Ovary (tissue), 10 donors: ENCODE measurements at places on chromosomes 3 and 15. TPM values are rescaled to one million over a fixed set of nuclear protein-coding genes. Genes with fewer than 3 reads are reported as not detected.

DNA sequence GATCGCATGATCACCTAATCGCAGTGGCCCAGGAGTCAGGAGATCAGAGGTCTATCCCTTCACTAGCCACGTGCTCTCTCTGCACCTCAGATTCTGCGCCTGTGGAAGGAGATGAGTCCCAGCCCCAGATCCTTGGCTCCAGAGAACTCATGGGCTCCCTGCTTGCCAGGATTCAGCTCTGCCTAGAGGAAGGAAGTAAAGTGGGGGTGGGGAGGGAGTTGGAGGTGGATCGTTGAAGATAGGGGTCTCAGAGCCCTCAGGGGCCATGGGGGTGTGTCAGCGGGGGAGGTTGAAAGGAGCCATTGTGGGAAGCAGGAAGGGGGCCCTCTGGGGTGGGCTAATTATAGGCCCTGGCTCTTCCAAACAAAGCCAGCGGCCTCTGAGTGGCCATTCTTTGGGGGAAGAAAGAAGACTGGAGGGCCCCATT lies 11.3 kb upstream of the STRA6 start:
- no peak for DNase-seq

GRCh38 chr3:24197809-24198208 lies 252.7 kb downstream of the NR1D2 start:
- no peak for DNase-seq

DNA sequence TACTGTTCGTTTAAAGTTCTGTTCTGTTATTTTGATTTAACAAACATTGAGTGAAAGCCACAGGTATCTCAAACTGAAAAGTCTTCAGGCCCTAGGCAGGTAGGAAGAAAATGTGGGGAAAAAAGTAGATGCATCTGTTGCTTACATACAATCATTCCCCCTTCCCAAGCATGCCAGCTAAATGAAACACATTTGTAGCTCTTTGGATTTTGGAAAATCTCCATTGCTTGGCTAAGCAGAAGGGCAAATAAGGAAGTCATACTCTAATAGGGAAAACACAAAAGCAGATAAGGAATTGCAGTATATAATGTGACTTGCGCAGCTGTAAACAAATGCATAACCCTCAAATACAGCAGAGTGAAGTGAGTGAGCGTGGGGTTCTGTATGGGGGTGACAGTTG lies 375.9 kb downstream of the FGF12 start:
- DNase-seq: no peak

- DNase-seq: no peak
Measured at GRCh38 chr3:190865828-190866227, 3.3 kb upstream of the GMNC start.

DNA sequence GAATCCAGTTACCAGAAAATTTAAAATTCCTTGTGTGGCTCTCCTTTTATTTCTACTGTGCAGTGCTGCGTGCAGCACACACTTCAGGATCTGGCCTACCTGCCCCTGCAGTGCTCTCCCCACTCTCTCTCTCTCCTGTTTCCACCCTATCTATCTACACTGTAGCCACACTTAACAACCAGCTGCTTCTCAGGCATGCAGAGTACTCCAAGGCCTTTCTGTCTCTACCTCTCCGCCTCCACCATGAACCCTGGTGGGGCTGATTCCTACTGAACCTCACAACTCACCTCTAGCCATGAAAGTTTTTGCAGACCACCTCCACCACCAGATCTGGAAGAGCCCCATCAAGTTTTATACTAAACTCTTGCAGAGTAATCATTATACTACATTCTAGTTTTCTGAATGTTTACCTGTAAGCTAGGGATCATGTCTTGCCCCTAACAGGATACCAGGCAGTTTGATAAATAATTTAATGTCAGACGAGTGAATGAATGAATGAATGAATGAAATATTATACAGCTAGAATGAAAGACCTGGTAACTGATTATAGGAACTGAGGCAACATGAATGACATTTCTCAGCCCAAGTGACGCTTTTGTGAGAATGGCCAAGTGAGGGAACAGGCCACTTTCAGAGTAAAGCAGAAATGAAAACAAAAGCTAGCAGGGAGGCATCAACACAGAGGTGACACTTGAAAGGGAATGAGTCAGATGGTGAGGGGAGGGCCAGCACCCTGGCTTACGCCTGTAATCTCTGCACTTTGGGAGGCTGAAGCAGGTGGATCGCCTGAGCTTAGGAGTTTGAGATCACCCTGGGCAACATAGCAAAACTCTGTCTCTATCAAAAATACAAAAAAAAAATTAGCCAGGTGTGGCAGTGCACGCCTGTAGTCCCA lies 363.5 kb downstream of the FOXP1 start:
- DNase-seq: no peak

DNA sequence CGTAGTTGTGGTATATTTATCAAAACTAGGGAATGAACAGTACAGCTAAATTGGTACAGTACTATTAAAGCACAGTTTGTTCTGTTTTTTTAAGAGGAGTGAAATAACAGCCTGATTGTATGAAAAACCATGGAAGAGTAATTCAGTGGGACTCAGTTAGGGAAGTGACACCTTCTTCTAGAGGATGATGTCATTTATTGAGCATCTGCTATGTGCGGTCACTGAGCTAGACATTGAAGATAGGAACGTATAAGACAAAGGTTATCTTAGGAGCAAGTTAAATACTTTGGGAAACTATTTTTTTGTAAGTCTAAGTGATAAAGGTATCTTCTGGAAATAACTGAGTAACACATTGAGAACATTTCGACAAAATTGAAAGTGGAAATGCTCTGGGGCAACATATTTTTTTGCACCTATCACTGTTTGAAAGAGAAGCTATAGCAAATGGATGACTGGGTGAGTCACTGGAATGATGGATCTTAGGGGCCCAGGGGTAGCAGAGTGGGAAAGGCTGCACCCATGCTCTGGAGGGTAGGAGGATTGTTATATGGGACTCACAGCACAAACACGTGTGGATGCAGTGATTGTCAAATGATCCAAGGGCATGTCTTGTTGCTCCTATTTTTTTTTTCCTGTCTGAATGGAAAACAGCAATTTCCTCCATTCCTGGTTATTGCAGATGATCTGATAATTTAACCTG lies 43.0 kb downstream of the OXNAD1 start:
- no peak for DNase-seq

DNA sequence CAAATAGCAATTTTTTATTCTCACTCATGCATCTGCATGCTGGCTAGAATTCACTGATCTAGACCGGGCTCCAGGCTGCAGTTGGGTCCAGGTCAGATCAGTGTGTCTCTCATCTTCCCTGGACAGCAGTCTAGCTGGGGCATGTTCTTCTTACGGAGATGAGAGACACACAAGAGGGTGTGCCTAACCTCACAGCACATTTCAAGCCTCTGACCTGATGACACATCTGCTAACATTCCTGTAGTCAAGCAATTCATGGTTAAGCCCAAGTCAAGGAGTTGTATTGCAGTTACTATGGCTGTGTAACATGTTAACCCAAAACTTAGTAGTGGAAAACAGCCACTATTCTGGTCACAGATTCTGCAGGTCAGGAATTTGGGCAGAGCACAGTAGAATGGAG lies 13.1 kb downstream of the BSN start:
- DNase-seq: no peak

GRCh38 chr3:32373276-32373675 lies 18.4 kb upstream of the CMTM7 start:
- no peak for DNase-seq

DNA sequence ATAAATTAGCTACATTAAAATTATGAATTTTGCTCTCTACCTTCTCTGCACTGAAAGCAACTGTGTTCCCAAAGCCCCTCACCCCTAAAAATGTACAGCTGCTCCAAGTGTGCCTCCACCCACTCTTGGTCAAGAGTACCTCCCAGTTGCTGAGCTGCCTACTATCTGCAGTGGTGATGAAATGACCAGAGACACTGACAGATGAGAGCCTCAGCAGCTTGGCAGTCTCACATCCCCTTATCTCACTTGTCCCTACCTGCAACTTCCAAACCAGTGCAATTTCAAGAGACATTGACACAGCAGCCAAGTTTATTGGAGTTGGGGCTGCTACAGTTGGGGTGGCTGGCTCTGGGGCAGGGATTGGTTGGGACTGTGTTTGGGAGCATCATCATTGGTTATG lies 52.2 kb upstream of the COL6A5 start:
- no peak for DNase-seq

- DNase-seq: no peak
Measured at GRCh38 chr15:62903437-62903836, 139.1 kb upstream of the TPM1 start.

DNA sequence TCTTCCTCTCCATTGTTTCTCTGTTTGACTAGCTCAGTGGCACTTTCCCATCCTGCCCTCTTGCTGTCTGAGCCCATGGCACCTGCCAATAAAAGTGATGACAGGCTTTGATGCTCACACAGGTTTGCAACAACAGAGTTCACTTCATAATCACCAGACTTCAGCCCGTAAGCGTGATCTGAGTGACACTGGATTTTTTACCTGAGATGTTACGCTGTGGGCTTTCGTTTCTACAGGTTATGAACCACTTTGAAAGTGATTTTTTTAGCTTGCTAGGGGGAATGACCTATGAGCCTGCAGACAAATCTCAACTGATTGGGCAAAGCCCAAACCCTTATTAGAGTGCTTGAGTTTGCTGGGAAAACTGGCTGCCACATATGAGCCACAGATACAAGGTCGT lies 173.9 kb upstream of the ICE2 start:
- no peak for DNase-seq

GRCh38 chr3:11672363-11672762 lies 28.6 kb upstream of the VGLL4 start:
- no peak for DNase-seq

PDE8A gene
- total RNA-seq: 61.8 TPM

RAD54L2 gene
- total RNA-seq: 28.4 TPM
